ENCODE measurements at places on chromosomes 12 and 14.

GRCh38 chr12:18794000-18794399 lies 56.1 kb downstream of the CAPZA3 start:
- no peak for DNase-seq

DNA sequence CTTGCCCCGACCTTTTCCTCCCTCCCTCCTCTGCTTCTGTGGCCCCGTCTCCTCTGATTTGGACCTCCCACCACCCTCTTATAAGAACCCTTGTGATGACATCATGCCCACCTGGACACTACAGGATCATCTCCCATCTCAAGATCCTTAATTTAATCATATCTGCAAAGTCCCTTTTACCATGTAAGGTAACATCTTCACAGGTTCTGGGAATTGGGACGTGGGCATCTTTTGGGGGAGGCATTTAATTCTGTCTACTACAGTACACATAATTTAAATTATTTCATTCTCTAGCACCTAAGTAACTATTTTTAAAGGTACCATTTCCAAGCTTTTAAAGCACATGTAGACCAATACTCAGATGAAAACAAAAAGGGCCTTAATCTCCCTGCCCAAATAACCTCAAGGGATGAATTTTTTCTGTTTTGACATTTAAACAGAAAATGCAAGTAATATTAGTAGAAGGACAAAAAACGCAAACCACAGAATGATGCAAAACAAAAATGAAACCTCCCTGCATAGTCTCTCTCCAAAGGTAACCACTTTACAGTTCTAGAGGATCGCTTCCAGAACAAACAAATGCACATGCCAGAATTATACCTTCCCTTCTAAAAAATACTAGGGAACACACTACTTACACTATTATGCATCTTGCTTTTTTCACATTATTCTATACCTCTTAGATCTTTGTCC lies 222.1 kb downstream of the AACS start:
- DNase-seq, result no peak

DNA sequence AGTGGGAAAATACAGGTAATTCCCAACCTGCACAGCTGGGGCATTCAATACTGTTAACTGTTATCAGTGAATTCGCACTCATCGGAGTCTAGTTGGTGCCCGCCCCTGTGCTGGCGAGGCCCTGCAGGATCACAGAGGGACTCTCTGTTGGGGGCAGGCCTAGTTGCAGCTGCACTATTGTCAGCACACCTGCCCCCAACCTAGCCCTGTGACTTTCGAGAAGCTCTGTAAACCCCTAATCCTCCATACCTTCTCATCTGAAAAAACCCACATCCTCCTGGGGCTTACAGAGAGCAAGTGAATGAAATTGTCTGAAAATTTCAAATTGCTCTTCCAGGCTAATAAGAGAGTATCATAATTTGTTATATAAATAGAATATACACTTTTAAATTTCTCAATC lies 132.2 kb upstream of the NUDT4 start:
- no peak for DNase-seq

GRCh38 chr12:108646600-108647579 lies 13.2 kb upstream of the SELPLG start:
- DNase-seq, result no peak
